ENCODE measurements at places on chromosomes 5 and 9.

- DNase-seq = no peak
These were observed 9.5 kb upstream of the NKD2 start for GRCh38 chr5:999032-999501.

DNA sequence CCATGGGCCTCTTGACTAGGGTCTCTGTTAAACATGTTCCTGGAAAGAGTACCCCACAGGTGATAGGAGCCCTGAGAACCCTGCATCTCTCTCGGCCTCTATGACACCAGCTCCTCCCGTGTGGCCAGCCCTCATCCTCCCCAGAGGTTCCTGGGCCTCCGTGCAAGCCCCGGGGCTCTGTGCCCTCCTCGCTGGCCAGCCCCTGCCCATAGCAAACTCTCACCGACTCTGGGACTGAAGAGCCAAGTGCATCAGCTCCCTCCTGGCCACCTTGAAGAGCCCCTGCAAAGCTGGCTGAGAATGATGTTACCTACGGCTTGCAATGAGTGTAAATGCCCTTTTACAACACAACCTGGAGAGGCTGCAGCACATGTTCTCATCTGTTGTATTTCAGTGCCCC is 224.4 kb downstream of the ROR2 start:
- no peak for DNase-seq

DNA sequence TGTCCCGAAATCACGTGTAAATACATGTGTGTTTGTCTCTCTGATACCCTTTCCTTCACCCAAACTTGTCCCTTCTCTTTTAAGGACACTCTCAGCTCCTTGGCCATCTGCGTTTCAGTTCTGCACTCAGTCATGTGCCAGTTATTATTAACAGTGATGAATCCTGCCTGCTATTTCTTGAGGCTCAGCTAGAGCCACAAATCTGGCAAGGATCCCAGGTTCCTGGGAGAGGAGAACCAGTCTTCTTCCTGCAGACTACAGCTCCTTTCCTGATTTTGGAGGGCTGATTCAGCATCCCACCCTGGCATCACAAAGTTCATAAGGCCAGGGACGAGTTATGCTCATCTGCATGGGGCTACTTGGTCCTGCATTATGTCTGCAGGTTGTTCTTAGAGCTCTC is 5.6 kb downstream of the MAMDC2 start:
- no peak for DNase-seq

DNA sequence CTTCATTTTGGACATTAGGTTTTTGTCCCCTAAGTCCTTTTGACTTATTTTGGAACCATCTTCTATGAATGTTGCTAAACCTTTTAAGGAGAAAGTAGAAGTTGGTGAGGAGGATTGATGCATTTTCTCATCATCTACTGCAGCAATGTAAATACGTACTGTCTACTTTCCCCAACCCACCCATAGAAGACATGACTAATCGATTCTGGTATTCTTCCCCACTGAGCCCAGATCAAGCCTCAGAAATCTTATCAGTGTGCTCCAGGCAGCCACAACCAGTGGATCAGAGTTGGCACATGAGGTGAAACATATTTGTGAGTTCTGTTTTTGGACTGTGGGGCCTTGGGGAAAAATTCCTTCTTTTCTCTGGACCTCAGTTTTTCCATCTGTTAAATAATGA is 57.7 kb downstream of the FGF18 start:
- DNase-seq = no peak

- no peak for DNase-seq
These were observed 561.4 kb upstream of the FAM174A start for GRCh38 chr5:99973779-99974178.

- no peak for DNase-seq
These were observed 12.4 kb downstream of the SLC30A5 start for GRCh38 chr5:69105996-69106906.

DNA sequence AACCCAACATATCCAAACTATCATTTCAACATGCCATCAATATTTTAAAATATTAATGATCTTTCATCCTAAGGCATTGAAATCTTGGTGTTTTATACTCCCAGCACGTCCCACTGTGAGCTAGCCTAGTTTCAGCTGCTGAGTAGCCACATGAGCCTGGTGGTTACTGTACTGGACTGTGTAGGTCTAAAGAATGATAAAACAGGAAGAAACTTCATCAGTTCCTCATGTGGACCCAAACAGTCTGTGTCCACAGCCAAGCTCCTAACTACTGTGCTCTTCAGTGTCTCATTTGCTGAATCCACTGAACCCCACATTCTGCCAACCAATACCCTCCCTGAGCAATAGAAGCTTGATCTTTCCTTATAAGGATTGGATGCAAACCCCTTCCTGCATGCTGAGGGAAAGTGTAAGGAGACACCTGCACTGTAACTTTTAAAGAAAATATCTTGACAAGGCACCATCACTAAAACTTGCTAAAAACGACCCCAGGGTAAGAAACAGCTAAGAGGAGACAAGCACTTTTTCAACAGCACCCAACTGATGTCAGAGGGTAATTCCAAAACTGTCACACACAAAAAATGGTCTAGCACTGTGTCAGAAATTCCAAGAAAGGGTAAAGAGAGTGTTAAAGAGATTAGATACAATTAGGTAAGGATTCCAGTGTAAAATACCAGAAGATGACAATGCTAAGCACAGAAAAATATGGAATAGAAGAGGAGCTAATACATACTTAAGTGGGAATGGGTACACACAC is 126.9 kb downstream of the SPOCK1 start:
- no peak for DNase-seq

DNA sequence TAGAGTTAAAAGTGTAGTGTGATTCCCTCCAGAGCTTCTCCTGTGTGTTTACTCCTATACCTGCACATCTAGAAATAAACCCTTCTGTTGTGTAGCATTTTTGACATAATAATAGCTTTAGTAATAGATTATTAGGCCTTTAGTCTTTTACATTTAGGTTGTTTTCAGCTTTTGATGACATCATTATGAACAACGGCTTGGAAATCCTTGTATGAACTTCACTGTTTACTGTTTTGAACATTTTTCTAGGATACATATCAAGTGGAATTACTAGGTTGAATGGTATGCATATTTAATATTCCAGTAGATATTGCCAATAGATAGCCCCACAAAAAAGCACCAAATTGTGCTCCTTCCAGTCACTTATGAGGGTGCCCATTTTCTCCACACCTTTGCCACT is 174.0 kb downstream of the ARHGAP26 start:
- DNase-seq = no peak

DNA sequence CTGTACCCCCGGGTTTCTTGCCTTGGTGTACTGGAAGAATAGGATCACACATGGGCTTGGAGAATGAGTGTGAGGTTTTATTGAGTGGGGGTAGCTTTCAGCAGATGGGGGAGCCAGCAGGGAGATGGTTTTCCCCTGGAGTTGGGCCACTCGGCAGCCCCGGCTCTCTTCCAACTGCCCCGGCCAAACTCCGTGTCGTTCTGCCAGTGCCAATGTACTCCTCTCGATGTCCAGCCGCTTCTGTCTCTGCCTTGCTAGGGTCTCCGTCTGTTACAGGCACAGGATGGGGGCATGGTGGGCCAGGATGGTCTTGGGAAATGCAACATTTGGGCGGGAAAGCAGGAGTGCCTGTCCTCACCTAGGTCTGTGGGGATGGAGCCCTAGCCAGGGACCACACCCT is 7.6 kb upstream of the PLPP6 start:
- no peak for DNase-seq

DNA sequence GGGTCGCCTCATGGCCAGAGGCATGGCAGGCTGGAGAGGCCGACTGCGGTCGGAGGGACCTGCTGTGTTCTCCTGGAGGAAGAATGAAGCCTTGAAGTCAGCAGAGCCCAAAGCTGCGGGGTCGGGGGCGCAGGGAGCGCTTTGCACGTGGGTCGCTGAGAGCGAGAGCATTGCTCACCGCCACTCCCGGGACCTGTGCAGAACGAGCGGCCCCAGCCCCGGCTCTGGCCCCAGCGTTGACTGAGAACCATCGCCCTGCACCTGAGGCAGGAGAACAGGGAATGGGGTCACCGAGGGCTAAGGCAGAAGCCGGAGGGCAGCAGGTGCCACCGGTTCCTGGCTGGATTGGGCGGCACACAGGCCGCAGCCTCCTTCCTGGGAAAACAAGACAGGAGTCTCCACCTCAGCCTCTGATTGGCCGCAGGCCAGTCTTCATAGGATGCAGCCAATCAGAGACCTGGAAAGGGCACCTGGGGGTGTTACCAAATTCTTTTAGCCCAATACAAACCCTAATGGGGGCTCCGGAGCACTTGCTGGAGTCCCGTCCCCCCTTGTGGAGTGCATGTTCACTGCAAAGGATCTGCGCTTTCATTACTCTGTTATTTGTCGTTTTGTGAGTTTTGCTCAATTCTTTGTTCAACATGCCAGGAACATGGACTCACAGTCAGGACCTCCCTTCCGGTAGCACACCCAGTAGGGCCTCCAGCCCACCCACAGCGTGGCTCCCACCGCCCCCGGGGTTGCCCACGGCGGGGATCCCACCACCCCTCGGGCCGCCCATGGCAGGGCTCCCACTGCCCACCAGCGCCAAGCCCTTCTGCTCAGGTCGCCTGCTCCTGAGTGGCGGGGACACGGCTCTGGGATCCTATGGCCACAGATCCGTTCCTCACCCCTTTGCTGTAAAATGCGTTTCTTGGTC is 24.7 kb upstream of the SLC6A19 start:
- DNase-seq = no peak

DNA sequence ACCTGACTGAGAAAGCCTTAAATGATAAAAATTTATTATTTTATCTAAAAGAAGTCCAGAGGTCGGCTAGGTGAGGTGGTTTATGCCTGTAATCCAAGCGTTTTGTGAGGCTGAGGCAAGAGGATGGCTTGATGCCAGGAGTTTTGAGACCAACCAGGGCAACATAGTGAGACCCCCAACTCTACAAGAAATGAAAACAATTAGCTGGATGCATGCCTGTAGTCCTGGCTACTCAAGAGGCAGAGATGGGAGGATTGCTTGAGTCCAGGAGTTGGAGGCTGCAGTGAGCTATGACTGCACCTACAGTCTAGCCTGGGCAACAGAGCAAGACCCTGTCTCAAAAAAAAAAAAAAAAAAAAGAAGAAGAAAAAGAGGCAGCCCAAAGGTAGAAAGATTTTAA is 179.9 kb upstream of the KIF2A start:
- no peak for DNase-seq

DNA sequence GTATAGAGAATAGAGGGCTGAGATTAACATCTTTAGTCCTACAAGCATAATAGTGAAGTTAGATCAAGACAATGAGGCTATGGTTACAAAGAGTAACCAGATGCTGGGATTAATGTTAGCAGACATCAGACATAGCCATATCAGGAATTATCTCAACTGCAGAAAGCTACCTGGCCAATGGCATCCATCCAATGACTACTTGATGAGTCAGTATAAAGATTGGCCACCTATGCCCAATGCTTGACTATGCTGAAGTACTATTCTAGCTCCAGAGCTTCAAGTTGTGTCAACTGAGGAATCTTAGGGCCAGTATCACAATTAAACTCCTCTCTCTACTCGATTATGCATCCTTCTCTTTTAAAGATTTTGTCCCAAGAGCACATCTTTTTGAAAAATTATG is 541.4 kb downstream of the PRELID2 start:
- DNase-seq = no peak

- DNase-seq = no peak
These were observed 856.6 kb downstream of the MAT2B start for GRCh38 chr5:164361986-164362385.

DNA sequence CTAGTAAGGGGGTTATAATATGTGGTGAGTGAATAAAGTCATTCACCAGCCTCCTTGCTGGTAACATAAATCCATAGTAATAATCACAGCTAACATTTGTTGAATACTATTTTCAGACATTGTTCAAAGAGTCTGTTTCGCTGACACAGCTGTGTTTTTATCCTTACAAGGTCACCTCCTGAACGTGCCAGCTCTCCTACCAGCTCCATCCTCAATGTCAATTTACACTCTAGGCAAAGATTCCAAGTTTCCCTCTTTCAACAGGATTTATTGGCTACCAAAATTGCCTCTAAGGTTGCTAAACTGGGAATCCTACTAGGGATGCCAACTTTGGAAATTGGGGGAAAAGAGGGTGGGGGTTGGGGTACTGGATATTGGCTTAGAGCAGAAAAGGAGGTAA is 30.7 kb upstream of the SMC5 start:
- no peak for DNase-seq

DNA sequence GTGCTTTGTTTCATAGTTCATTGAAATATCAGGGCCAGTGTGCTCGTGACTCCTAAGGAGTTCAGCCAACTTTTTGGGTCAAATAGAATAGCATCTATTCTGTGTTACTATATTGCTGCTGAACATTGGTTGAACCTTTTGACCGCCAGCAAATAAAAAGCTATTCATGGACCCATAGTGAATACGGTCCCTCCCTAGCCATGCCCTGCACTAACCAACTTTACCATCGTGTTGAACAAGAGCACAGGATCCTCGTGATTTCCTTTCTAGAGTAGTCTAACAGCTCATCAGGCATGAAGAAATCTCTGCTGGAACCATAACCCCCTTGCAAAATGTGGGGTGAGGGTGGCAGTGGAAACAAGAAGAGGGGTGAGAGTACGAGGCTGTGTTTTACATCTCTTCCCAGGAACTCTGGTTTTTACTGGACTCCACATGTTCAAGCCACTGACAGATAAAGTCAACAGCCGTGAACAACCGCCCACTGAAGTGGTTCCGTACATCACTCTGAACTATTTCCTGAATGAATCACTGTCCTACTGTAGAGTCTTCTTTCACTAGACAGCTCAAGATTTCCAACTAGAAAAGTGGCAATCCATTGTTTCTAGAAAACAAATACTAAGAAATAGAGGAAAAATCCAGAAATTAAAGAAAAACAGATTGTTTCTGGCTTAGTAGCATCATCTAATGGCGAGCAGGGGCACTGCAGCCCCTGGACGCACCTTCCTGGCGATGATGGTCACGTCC is 70.1 kb upstream of the SPATA31E1 start:
- no peak for DNase-seq

DNA sequence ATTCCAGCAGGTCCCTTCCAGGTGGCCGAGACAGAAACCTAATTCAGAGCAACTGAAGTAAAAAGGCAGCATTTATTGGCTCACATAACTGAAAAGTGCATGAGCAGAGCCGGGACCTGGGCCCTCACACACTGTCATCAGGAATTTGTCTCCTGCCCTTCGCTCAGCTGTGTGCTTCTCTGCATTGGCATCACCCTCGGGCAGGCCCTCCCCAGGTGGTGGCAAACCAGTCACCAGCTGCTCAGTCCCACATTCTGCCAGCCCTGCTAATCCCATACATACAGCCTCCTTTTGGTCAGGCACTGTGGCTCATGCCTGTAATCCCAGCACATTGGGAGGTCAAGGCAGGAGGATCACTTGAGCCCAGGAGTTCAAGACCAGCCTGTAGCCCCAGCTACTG is 11.5 kb upstream of the CPLX2 start:
- DNase-seq = no peak

DNA sequence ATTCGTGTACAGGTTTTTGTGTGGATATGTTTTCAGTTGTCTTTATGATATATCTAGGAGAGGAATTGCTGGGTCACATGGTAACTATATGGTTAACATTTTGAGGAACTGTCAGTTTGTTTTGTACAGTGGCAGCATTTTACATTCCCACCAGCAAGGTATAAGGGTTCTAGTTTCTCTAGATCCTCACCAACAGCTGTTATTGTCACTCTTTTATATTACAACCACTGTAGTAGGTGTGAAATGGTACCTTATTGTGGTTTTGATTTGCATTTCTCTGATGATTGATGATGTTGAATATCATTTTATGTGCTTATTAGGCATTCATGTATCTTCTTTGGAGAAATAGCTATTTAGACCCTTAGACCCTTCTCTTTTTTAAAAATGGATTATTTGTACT is 82.9 kb downstream of the CCDC171 start:
- DNase-seq = no peak

Data from activated CD4-positive, alpha-beta T cell treated with anti-CD3 and anti-CD28 coated beads, Interleukin-2, amount 50 U/mL, for 1 hour (primary cell).